ENCODE measurements at places on chromosomes 1 and 21.
A peak's percentile ranks its signal among the peaks of the same experiment; 100 is the strongest.

DNA sequence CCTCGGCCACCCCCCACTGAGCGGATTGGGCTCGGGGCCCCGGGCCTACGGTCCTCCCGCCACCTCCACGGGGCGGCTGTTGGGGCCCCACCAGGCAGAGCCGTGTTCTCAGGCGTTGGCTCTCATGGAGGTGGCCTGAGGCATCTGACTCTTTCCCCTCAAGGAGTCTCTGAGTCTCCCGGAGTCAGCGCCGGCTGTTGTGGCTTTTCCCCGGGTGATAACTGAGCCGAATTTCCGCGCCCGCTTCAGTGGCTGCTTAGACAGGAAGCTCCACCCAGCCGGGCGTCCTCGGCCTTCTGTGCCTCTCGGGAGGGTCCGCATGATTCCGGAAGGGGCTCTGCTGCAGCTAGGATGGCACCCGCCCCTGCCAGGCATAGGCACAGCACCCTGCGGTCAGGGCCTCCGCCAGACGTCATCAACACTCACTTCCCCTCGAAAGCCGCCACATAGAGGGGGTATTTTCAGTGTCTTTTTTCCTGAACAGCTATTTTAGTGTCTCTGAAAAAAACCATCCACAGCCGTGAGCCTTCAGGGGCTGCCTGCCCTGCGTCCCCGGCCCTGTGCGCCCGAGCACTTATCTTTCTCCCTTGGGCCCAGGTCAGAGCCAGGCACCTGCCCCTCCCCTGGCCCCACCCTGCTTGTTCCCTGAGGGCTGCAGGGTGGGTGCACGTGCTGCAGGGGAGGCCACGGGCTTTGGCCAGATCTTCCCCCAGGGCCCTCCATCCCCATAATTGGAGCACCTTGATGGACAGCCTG is 72.9 kb downstream of the SKI start:
- DNase-seq = peak; percentile 81

DNA sequence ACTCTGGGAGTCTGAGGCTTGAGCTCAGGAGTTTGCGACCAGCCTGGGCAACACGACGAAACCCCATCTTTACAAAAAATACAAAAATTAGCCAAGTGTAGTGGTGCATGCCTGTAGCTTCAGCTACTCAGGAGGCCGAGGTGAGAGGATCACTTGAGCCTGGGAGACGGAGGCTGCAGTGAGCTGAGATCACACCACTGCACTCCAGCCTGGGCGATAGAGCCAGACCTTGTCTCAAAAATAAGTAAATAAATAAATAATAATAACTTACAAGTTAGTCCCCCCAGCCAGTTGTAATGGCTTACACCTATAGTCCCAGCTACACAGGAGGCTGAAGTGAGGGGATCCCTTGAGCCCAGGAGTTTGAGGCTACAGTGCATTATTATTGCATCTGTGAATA is 21.7 kb upstream of the BTG2 start:
- no peak for DNase-seq

- DNase-seq = no peak
Measured at GRCh38 chr1:96011606-96012005, 710.0 kb upstream of the PTBP2 start.

DNA sequence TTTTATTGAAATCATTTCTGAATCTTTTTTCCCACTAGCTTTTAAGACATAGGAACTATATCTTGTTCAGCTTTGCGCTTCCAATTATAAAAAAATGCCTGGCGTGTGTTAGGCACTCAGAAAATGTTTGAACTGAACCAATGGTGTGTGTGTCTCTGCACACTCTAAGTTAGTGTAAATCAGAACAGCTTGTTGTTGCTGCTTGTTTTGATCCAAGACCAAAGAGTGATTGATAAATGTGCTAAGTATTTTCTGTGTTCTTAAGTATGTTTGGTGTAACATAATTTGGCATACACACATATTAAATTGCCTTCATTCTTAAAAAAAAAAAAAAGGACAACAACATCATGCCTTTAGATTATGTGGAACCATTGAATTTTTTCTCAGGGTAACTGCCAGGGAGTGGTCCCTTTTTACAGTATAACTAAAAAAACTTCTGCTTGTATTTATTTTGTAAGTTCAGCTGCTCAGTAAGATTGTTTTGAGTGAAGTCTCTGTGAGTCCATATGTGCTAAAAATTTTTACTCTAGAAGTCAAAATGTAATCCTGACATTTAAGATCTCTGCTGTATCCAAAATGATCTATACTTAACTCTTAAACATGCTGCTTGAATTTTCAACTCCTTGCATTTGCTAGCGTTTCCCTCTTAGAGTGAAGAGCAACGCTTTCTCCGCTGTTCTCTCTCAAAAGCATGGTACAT is 8.7 kb downstream of the CD55 start:
- no peak for DNase-seq

DNA sequence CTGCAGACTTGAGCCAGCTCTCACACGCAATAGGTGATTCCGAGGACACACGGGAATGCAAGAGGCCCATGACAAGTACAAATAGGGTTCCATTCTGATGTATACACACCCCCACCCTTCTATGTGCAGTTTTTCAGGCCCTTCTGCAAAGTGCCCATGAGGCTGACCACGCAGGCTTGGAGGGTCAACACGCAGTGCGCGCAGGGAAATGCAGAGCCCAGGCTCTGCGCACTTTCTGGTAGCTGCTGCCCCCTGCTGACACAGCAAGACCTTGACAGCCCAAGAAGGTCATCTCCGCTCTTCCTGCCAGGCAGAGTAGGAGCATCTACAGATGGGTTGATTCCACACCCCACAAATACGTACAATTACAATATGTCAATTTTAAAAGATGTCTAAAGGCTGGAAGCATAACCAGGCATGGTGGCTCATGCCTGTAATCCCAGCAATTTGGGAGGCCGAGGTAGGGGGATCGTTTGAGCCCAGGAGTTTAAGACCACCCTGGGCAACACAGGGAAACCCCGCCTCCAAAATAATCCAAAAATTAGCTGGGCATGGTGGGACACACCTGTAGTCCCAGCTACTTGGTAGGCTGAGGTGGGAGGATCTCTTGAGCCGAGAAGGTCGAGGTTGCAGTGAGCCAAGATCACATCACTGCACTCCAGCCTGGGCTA is 18.5 kb downstream of the SH3BP5L start:
- DNase-seq = no peak

DNA sequence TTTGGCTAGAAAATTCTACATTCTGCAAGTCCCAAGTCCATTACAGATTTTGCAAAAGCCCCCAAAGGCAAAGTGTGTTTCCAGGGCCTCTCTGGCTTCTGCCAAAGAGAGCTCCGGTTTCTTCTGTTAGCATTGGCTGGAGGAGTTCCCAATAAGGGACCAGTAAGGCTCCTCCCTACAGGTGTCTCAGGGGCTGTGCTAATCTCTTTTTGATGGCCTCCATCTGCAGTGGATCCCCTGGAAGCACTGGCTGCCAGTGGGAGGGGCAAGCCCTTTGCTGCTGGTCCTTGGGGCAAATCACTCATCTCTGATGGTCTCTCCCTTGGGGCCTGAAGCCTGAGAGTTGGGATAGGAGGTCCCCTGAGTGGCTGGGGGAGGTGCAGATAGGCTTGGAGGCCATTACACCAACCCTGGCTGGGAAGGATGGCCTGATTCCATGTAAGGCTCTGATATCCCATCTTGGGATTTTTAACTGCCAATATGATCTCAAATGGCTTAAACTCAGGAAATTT is 89.1 kb upstream of the USP24 start:
- peak; percentile 92 for DNase-seq

DNA sequence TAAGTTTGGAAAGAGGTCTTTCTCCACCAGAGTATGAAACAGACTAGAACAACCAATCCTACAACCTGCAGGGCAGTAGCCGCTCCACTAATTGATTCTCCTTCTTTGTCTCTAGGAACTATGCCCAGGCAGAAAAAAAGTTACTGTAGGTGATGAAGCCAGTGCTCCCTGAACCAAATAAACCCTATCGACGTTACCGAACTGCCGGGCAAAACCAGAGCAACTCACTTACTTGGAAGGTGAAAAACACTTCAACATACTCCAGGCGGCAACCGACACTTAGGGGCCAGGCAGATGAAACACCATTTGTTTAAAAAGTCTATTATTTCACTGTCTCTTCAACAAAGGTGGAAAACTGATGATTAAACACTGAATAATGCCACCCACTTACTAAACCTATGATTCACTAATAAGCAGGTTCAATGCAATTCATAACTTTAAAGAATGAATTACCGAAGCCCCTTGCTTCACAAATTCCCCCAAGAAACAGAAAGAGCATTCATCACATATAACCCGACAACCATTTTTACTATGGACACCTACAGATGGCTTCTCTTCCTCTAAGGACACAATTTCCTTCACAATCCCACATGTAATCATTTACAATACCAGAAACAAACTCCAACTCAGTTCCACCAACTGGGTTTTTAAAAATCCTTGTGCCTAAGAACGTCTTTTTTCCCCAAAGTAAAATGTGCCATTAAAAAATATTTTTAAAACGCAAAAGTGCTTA is 1.6 kb downstream of the NRIP1 start:
- peak; percentile 17 for DNase-seq

DNA sequence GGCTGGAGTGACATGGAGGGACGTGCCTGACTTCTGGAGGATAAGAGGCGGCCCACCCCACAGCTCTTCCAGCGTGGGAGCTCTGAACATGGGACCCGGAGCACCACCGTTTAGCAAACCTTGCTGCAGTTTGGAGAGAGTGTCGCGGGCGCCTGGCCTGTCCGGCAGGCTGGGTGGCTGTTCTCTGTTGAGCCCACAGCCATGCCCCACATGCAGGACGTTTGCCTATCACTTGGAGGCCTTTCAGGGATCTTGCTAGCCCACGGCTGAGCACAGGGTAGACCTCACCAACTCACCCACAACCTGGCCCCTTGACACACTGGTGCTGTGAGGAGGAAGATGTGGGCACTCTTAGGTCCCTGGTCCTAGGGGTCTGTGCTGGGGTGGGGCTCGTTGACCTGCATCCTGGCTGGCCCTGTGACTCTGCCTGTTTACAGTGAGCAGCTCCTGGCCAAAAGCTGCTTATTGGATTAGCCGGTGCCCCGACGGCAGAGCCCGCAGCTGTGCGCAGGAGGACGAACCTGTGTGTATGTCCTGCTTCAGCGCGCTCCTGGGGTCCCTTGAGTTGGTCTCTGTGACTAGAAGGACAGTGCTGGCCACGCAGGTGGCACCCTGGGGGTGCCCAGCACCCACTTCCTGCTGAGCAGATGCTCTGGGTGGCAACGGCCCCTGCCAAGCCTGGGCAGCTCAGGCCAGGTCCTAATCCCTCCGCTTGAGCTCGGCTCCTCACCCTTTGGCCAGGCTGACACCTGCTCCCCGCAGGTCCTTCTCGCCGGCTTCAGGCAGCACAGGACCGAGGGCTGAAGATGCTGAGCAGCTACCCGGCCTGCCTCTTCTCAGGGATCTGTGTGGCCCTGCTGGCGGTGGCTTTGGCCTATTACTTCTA is 72.4 kb upstream of the TRAPPC10 start:
- DNase-seq = no peak

DNA sequence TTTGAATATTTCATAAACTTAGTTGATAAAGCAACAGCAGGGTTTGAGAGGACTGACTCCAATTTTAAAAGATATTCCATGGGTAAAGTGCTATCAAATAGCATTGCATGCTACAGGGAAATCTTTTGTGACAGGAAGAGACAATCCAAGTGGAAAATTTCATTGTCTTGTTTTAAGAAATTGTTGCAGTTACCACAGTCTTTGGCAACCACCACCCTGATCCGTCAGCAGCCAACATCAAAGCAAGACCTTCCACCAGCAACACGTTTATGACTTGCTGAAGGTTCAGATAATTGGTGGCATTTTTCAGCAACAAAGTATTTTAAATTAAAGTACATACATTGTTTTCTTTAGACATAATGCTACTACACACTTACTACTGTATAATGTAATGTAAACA is 47.8 kb downstream of the ADGRL4 start:
- DNase-seq = no peak

- DNase-seq = peak; percentile 14
Measured at GRCh38 chr1:1210726-1211540, 3.0 kb downstream of the TNFRSF4 start.

- no peak for DNase-seq
Measured at GRCh38 chr1:172380441-172381244, 39.8 kb upstream of the C1orf105 start.

DNA sequence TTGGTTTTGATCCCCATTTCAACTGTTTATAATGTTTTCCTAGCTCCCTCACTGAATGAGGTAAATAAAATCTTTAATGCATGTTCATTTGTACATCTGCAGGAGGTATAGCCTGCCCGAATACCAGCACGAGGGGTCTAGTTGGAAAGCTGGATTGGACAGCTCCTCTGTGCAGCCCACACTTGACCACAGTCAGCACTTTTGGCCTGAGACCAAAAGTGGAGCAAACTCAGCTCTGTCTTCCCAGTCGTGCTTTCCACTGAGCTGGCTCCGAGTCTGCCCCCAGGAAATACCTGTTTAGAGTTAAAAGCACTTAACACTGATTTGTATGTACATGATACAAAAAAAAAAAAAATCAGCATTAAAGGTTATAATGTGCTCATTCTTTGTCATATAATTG is 224.4 kb downstream of the DSCAM start:
- DNase-seq = no peak

DNA sequence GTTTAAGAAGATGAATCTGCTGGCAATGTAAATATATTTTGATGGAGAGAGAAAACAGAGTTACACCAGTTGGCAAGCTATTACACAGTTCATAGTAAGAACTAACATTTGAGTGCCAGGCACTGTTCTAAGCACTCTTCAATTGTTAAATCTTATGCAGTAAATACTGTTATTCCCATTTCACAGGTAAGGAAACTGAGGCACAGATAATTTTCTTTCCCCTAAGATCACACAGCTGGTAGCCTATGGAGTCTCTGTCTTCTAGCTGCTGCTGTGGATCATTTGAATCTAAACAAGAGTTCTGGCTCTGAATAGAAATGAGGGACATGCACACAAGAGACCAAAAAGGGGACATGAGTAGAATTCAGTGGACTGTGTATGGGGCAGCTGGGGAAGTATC is 8.0 kb downstream of the ANGPTL1 start:
- DNase-seq = no peak

DNA sequence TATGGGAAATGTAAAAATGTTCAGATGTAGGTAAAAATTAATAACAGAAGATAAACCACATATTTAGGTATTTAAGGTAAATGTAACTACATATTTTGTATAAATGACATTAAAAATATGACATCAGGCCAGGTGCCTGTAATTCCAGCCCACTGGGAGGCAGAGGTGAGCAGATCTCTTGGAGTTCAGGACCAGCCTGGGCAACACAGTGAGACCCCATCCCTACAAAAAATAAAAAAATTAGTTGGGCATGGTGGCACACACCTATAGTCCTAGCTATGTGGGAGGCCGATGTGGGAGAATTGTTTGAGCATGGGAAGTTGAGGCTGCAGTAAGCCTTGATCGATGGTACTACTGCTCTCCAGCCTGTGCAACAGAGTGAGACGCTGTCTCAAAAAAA is 216.5 kb downstream of the SPATA17 start:
- no peak for DNase-seq
